NCI-H2107 (cell line): ENCODE measurements at places on chromosomes 4 and X.

DNA sequence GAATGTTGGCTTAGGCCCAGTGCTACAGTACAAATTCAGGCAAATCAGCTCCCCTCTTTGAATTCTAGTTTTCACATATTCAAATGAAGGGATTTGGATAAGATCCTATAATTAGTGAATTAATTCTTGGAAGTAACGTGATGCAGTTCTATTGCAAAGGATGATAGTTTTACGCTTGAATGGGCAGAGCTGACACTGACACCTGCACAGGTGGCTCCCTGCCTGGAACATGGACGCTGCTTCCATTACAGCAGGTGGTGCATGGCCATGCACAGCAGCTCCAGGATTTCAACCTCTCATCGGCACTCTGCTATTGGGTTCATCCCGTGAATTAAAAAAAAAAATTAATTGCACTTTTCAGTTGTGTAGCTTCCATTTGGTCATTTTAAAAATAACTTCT is 28.4 kb upstream of the RPS6KA6 start:
- DNase-seq = no peak

- DNase-seq = no peak
Measured at GRCh38 chrX:46209768-46210167, 335.5 kb downstream of the ZNF674 start.

DNA sequence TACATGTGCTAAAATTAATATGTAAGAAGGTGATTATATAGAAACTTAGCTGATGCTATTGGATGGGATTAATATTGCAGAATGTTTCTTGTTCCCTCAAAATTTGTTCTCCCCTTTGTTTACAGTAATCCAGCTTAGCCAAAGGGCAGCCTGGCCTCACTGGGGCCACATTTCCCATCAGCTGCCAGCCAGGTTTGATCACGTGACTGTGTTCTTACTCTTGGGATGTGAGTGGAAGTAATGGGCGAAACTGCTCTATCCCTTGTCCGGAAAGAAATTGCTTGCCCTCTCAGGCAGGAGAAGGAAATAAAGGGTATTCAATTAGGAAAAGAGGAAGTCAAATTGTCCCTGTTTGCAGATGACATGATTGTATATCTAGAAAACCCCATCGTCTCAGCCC is 44.1 kb upstream of the FAT1 start:
- DNase-seq = no peak

- no peak for DNase-seq
Measured at GRCh38 chrX:119359618-119360382, 39.3 kb upstream of the SLC25A43 start.

DNA sequence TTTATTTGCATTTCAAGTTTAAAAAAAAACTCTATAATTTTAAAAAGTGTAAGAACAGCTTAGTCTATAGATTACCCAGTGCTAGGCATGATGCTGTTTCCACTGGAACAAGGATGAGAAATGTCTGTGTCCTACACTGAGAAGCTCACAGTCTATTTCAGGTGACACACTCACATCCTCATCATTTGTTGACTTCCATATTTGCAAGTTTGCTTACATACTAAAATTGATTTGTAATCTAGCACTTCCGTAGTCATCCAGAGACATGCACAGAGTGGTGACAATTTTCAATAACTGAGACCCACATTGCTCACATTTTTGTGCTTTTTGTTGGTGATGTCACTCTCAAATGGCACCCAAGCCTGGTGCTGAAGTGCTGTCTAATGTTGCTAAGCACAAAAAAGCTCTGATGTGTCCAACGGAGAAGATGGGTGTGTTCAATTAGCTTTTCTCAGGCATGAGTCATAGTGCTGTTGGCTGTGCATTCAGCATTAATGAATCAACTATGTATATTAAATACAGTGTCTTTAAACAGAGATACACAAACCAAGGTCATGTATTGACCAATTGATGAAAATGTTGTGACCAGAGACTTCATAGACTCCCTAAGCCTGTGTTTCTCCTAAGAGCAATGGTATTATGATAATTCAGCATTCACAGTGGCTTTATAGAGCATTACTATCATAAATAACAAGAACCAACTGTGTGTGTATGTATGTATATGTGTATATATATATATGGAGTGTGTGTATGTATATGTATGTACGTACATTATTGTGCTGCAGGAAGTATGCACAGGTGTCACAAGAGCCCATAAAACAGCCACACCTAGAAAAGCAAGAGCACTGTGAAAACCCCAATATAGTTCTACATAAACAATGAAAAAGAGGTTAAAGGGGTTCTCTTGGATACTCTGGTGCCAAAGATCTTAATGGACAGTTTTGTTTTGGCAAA is 31.2 kb upstream of the VCX3B start:
- no peak for DNase-seq

GRCh38 chr4:78735697-78736096 is 40.5 kb upstream of the BMP2K start:
- no peak for DNase-seq

GRCh38 chrX:85836868-85837267 is 210.5 kb downstream of the CHM start:
- no peak for DNase-seq

GRCh38 chr4:19961091-19961490 is 290.6 kb upstream of the SLIT2 start:
- DNase-seq = no peak

- no peak for DNase-seq
Measured at GRCh38 chr4:182022909-182023308, 220.3 kb upstream of the TENM3 start.
